Activated CD8-positive, alpha-beta memory T cell treated with anti-CD3 and anti-CD28 coated beads for 24 hours (primary cell): ENCODE measurements at places on chromosomes 16 and 17.

GRCh38 chr16:2087748-2088631 is 40.2 kb downstream of the TSC2 start:
- DNase-seq = no peak

DNA sequence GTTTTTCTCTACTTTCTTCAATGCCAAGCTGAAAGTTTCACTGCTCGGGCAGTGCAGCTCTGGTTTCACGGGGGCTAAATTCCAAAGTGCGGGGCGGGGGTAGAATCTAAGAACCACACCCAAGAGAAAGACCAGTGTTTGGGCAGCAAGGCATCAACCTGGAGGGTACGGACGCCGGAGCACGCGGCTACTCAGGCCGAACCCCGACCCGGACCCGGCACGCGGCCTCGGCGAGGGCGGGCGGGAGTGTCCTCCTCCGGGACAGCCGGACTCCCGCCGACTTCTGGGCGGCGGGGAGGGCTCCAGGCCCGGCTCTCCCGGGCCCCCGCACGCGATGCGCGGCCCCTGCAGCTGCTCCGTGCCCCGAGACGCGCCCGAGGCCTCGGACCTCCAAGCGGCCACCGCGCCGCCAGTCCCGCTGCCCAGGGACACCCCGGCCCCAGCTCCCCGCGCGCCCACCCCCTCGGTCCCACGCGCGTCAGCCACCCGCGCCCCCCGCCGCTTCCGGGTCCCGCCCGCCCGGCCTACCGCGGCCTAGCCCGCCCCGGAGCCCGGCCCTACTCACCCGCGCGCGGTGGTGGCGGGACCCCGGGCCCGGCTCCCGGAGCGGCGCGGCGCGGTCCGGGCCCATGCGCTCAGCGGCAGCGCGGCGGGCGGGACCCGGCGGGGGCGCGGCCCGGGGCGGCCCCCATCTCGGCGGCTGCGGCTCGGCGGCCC is 561 bp downstream of the AXIN1 start:
- DNase-seq = no peak

GRCh38 chr16:77306075-77306474 is 106.9 kb downstream of the SYCE1L start:
- no peak for DNase-seq

DNA sequence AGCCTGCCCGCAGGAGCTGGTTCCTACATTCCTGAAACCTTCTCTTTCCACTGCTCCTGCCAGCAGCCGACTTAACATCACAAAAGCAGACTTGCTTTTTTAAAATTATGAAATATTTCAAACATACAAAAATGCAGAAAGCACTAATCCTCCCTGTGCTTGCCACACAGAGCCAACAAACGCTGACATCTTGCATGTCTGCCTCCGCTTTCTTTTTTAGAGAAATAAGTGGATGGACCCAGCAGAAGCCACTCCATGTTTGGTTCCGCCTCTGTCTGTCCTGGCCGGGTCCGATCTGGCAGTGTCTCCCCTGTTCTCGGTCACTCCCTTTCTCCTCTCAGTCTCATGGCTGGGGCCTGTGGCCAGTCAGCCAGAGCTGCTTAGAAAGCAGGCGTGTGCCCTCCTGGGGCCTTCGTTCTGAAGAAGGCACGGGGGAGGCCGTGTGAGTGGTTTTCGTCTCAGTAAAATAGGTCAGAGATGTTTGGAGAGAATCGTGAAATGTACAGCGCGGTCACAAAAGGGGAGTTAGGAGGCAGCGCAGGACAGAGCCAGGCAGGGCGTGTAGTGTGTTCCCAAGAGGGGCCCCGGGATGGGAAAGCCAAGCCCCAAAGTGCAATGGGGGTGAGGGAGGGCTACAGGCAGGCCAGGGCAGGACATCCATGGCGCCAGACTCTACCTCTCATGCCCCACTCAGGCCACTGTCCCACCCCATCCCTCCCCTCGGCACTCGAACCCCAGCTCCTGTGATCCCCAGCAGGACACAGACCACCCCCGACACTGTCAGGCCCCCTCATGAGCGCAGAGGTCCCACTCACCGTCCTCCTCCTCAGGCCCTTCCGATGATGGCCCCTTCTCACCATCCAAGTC is 23.2 kb downstream of the MXRA7 start:
- no peak for DNase-seq

DNA sequence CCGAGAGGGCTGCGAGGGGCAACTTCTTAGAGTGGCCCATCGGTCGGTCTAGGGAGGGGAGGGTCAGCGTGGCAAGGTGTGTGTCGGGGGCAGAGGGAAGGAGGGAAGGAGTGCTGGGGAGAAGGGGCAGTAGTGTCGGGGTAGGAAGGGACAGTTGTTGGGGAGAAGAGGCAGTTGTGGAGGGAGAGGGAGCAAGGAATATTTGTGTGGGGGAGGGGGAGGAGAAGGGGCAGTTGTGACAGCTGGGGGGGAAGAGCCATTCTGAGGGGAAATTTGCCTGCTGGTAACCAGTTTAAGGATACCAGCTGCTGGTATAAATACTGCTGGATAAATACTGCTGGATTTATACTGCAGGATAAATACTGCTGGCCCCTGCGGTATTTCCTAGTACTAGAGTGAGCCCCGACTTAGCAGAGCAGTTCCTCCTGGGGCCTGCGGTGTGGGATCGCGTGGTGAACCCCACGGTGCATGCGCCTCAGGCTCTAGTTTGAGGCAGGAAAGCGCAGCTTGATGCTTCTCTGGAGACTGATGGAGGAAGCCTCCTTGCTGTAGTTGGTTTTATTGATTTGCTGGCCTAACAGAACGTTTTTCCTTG is 309 bp downstream of the DNAH2 start:
- DNase-seq = no peak

GRCh38 chr17:39352511-39352910 is 48.9 kb downstream of the FBXL20 start:
- no peak for DNase-seq

DNA sequence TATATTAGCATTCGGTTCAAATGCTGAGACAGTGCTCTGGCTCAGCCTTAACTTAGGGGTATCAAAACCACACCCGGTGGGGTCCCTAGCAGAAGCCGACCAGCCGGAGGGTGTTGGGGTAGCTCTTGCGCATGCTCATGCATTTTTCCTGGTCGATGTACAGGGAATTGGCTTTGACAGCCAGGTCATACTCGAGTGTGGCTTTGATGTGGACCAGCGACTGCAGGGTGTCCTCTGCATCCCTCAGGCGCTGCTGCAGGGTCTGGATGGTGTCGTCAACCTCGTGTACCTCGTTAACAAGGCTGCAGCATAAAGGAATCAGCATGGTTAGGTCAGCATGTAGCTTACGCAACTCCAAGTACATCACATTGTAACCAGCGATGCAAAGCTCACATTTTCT is 37.5 kb downstream of the TEKT3 start:
- no peak for DNase-seq

GRCh38 chr17:17749921-17750320 is 68.7 kb downstream of the RAI1 start:
- DNase-seq = peak; percentile 77

DNA sequence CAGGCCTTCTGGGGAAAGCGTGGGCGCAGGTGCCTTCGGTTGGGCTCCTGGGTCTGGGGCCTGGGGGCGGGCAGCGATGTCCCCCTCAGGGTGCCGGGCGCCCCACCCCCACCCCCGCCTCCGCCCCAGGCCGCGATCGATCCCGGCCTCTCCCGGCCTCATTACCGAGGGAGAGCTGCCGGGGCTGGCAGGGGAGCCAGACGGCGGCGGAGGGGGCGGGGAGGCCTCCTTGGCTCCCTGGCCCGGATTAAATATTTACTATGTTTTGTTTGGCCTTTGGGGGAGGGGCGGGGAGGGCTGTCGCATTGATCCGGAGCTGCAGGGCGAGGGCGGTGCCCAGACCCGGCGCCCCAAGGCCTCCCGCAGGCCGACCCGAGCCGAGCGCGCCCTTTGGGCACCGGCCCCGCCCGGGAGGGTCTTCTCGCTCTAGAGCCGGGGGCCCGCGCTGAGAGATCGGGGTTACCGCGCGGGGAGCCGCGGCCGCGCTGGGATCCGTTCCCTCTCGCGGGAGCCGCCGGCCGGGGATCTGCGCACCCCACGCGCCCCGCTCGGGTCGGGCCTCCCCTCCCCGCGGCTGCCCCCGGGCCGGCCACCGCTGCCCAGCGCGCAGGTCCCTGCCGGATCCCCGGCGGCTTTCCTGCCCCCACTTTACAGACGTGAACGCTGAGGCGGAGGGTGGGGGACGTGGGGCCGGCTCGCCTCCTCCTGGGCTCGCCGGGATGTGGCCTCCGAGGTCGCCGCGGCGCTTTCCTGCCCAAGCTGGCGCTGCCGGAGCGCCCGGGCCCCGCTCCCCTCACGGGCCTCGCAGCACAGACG is 27.0 kb downstream of the RTN4RL1 start:
- DNase-seq = no peak

GRCh38 chr17:48505788-48506187 is 25.0 kb downstream of the HOXB1 start:
- no peak for DNase-seq

DNA sequence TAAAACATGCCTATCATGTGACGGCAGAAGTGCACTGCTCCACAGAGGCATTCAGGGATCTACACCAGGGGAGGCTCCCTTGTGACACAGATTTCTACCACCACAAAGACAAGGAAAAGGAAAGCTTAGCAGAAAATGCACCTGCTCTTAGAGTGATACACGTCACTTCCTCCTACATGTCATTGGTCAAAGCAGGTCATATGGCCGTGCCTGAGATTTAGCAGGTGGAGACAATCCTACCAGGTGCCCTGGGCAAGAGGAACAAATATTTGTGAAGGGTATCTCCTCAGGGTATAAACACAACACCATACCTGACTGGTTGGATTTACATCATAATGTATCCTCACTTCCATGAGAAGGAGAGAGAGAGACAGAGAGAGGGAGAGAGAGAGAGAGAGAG is 362.1 kb downstream of the HS3ST4 start:
- DNase-seq = no peak

DNA sequence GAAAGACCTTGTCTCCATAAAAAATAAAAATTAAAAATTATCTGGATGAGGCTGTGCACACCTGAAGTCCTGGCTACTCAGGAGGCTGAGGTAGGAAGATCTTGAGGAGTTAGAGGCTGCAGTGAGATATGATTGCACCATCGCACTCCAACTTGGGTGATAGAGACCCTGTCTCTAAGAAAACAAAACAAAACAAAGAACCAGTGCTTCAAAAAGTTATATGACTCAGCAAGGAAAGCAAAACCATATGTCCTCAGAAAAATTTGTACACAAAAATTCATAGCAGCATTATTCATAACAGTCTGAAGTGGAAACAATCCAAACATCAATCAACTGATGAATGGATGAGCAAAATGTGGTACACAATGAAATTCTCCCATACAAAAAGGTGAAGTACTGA is 48.9 kb downstream of the SLFN5 start:
- no peak for DNase-seq

GRCh38 chr16:882256-882655 is 81.7 kb upstream of the GNG13 start:
- no peak for DNase-seq

GRCh38 chr17:64180089-64181073 is 50.4 kb upstream of the ERN1 start:
- no peak for DNase-seq

GRCh38 chr16:67942200-67942509 is 1.8 kb downstream of the LCAT start:
- no peak for DNase-seq

DNA sequence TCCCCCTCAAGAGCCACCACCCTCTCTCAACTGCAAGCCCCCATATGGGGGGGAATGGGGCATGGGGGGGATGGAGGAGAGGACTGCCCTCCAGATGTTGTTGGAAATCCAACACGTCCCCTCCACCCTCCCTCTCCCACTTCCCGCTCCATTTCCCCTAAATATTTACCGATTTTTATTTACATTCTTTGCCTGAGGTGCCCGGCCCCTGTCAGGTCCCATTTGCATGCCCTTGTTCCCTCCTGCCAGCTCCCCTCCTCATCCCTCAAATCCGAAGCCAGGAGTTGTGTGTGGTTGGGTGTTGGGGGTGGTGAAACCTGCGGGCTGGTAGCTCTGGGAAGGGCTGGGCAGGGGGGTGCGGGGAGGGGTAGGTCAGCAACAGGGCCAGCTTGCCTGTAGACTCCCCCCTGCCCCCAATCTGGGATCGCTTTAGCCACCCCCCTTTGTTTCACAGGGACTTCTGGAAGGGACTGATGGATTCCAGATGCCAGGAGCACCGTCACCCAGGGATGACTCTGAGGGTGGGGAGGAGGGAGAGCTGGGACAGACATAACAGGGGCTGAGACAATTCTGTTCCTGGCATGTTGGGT is 39.7 kb upstream of the NGFR start:
- no peak for DNase-seq

DNA sequence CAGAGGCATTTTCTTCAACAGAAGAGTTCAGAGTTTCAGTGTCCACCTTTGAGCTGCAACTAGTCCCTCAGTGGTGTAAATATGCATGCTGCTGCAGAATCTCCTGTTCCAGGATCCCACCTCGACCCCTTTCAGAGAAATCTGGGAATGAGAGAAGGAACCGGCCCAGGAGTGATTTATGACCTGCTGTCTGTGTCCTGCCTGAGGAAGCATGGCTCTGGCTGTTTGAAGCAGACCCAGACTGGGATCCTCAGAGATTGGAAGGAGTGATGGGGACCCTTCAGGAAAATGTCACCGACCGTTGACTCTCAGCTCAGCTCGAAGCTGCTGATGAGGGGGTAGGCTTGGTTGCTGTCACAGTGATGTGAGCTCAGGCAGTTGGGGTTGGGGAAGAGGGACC is 8.4 kb upstream of the MAF start:
- no peak for DNase-seq

DNA sequence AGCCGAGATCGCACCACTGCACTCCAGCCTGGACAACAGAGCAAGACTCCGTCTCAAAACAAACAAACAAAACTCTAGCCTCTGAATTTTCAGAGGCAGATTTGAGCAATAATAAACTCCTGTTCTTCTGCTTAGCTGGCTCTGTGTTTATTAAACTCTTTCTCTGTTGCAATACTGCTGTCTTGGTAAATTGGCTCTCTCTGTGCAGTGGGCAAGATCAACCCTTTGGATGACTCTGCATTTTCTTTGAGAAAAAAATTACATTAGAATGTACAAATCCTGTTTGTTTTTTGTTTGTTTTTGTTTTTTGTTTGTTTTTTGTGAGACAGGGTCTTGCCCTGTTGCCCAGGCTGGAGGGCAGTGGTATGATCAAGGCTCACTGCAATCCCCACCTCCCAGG is 75.8 kb upstream of the RPH3AL start:
- DNase-seq = no peak

GRCh38 chr16:25941800-25942499 is 250.2 kb downstream of the HS3ST4 start:
- DNase-seq = no peak

GRCh38 chr17:13176436-13176835 is 158.6 kb upstream of the ELAC2 start:
- no peak for DNase-seq
